ENCODE measurements at places on chromosomes 3 and 15.
A peak's percentile ranks its signal among the peaks of the same experiment; 100 is the strongest.

DNA sequence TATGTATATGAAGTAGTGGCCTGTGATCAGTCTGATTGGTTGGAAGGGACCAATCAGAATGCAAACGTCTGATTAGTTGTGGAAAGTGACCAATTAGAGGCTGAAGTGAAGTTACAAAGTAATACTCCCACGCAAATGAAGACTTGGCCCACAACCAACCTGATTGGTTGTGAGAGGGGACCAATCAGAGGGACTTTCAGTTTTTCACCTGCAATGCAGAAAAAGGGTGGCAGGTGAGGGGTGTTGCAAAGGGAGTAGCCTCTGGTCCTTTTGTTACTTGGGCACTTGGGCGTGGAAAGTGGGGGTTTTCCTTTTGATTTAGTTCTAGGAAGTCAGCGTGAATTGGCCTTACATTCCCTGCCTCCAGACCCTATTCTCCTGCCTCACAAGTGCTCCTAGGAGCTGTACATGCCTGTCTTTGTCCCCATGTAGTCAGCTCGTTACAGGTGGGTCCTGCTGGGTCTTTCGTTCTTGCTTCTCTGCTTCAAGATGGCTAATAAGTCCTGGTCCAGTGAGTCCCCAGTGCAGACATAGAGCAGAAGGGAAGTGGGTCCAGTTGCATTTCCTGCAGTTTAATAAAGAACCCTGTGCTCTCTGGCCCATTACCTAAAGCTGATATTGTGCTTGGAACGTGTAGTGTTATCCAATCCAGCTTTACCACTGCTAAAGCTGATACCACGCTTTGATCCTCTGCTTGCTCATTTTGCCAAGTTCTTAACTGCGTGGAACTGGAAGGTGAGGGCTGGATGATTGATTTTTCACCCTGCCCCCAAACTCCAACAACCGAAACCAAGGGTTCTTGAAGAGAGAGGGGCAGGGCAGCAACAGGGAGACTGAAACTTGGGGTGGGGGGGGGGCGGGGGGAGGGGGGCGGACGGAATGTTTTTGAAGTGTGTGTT, 46.0 kb upstream of the CD47 start:
- no peak for DNase-seq

GRCh38 chr3:131802029-131802428, 232.8 kb downstream of the CPNE4 start:
- no peak for DNase-seq

DNA sequence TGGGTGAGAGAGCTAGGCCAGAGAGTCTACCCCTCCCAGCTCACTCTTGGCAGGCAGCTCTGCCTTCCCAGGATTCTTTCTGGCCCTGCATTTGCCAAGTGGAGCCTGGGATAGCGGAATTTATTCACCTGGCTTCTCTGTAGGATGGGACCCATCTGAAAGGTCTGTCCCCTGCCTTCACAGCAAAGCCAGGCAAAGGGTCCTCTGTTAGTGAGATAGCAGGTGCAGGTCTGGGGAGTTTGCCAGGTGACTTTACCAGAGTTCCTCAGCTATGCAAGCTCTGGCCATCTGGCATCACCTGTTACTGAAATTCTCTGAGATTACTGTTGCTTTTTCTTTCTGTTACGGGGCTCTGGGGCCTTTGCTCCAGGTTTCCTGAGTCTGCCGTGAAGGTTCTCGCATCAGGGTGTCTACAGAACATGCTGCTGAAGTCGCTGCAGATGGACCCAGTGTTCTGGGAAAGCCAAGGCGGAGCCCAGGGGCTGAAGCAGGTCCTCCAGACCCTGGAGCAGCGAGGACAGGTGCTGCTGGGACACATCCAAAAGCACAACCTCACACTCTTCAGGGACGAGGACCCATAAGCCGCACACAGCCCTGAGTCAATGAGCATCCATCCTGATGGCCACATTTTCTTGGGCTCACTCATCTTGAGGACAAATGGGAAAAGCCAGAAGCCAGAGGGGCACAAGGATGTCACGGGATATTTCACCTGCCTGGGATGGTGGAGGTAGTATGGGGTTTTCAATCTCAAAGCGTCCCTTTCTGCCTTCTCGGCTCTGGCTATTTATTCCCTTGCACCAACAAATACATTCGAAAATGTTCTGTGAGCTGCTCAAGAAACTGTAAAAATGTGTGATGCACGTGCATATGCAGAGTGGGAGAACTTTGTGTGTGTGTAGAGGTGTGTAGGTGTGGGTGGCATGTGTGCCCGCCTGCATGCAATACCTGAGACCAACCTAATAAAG, 49.8 kb downstream of the POMGNT2 start:
- DNase-seq: no peak

DNA sequence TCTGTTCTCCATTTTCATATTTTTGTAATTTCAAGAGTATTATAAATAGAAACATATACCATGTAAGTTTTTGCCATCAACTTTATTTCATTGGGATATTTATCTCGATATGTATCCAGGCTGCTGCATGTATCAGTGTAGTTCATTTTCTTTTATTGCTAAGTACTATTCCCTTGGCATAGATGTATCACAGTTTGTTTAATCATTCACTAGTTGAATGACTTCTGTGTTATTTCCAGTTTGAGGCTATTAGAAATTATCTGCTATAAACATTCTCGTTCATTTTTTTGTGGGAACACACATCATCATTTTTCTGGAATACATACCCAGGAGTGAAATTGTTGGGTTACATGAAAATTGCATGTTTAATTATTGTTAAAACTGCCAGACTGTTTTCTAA, 18.5 kb upstream of the TGFBR2 start:
- DNase-seq: no peak

DNA sequence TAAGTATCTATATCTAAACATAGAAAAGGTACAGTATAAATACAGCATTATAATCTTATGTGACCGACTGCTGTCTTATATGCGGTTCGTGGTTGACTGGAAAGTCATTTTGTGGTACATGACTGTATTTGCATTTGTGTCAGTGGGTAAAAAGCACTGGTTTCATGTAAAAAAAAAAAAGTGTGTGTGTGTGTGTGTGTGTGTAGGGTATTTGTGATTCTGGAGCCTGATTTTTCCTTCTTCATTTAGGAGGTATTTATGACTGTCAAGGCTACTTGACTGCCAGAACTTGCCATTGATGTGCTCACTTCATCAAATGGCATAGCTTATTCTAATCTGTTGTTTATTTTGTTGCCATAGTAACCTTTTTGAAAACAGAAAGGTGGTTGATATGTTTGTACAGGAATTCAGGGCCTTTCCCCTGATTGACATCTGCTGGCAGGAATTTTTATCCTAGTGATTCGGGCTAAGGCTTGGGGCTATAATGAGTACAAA, 63.2 kb downstream of the AKAP13 start:
- DNase-seq: no peak

- no peak for DNase-seq
Observed at GRCh38 chr3:146072061-146072460, 88.9 kb downstream of the PLOD2 start.

- DNase-seq: no peak
Observed at GRCh38 chr15:22887157-22887951, 48.9 kb downstream of the NIPA2 start.

- DNase-seq: no peak
Observed at GRCh38 chr3:119723022-119723421, 20.2 kb downstream of the CFAP91 start.

GRCh38 chr15:101276501-101277037, 716 bp downstream of the SELENOS start:
- DNase-seq: no peak

- DNase-seq: peak; percentile 55
Observed at GRCh38 chr15:38696109-38696727, 131.6 kb upstream of the RASGRP1 start.

DNA sequence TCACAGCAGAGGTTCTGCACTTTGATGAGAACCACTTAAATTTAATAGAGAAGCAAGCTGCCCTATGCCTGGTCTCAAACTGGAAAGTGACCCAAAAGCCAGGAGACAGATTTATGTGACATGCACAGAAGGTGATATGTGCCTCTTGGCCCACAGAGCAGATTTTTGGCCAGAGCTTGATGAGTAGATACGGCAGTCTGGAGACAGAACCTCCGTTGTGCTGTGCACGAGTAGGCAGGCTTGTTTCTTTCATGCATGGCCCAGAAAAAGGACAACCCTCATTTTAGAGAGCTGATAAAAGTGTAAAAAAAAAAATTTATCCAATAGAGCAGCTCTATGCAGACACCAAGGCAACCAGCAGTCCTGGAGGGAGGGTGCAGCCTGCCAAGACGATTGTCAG, 423.1 kb downstream of the CNTN6 start:
- no peak for DNase-seq

- no peak for DNase-seq
Observed at GRCh38 chr3:158121295-158121694, 11.4 kb downstream of the RSRC1 start.

DNA sequence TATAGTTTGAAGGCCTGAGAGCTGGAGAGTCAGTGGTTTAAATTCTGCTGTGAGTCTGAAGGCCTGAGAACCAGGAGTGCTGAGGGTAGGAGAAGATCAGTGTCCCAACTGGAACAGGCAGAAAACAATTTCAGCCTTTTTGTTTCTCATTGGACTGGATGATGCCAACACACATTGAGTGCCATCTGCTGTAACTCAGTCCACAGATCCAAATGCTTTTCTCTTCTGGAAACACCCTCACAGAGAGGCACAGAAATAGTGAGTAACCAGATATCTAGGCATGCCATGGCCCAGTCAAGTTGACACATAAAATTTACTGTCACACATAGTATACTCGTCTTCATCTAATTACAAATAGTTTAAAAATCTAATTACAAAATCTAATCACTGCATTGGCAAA, 100.8 kb downstream of the NEO1 start:
- no peak for DNase-seq

GRCh38 chr3:58206406-58207011, 4.3 kb downstream of the DNASE1L3 start:
- DNase-seq: no peak

- DNase-seq: no peak
Observed at GRCh38 chr15:65877749-65878148, 8.5 kb downstream of the RAB11A start.

GRCh38 chr15:50552238-50552637, 5.8 kb upstream of the USP50 start:
- no peak for DNase-seq

DNA sequence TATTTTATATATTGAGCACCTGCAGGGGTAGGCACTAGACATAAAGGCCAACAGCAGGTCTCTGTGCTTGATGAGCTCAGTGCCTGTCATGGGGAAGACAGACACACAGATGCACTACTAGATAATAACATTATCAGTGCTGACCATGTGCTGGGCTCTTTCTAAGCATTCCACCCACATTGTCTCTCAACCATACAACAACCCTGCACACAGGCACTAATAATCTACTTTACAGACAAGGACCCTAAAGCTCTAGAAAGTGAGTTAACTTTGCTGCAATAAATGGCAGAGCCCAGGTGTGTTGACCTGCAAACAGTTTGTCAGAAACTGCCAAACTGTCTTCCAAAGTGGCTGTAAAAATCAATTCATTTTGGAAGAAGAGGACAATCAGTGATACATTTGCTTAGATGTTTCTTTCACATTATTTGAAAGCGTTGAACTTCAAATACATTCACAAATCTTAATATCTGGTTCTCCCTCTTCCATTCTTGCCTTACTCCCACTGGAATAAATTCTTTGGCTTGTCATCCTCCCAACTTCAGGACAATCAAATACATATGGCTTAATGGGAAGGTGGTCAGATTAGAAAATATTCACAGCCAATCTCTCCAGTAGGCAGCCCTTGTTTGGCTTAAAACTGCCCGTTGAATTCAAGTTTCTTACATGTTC, 11.0 kb upstream of the PP2D1 start:
- DNase-seq: no peak

DNA sequence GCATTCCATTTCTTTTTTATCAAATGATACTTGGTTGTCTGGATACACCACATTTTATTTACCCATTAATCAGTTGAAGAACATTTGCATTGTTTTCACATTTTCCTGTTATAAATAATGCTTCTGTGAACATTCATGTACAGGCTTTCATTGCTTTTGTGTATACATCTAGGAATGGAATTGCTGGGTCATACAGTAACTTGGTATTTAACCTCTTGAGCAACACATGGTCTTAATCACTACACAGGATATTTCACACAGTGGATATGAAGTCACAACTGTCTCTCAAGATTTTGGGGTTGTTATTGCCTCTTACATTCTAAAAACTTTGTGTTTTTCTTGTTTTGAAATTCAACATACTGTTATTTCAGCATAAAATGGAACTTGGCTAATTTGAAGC, 48.2 kb downstream of the C3orf85 start:
- no peak for DNase-seq

- no peak for DNase-seq
Observed at GRCh38 chr3:32245200-32245599, 6.7 kb downstream of the CMTM8 start.

GRCh38 chr3:69791919-69792399, 52.7 kb downstream of the MITF start:
- DNase-seq: no peak

DNA sequence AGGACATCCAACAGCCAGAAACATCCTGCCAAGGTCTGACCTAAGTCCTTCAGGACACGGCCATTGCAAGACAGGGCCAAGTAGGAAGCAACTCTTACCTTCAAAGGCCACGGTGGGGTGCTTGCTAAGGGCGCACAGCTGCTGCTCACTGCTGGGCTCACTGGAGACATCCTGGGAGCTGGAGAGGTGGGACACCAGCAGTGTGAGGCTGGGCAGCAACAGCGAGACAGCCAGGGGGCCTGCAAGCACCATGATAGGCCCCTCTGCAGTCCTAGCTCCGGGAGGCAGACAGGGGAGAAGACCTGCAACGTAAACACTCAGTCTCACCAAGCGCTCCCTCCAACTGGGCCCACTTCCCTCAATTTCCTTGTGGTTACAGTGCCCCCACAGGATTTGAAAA, 79.2 kb downstream of the SEMA5B start:
- no peak for DNase-seq

DNA sequence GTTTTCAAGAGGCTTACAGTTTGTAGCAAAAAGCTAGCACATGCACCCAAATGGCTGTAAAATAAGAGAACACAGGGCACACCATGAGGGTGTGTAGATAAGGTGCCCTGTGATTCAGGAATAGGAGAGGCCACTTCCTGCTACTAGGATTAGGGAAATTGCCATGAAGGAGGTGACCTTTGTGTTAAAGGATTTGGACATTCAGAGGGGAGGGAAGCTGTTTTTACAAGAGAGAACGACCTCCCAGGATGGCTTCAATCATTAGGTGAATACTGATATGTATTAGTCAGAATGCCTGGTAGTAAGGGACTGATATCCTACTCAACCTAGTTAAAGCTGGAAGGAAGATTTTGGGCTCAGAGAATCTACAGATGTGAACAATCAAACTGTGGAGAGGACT, 35.7 kb upstream of the ABHD17C start:
- no peak for DNase-seq

DNA sequence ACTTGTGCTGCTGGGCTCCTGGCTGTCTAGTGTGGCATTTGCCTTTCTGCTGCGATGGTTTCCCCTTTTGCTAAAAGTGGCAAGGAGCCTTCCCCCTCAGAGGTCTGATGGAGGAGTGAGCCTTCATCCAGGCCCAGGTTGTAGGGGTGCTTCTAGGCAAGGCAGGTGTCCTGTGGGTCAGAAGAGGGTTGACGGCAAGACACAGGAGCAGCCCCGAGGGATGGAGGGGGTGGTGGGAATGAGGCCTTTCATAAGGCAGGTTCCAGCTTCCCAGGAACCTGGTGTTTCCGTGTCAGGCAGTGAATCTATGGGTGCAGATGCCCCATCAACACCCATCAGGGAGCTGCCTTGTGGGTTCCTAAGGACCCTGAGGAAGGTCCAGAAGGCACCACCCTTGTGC, 63.0 kb upstream of the TAMM41 start:
- DNase-seq: no peak
